NCI-H524 treated with DMSO at 0.1 percent for 48 hours (cell line): ENCODE measurements at places on chromosomes 5 and 9.

DNA sequence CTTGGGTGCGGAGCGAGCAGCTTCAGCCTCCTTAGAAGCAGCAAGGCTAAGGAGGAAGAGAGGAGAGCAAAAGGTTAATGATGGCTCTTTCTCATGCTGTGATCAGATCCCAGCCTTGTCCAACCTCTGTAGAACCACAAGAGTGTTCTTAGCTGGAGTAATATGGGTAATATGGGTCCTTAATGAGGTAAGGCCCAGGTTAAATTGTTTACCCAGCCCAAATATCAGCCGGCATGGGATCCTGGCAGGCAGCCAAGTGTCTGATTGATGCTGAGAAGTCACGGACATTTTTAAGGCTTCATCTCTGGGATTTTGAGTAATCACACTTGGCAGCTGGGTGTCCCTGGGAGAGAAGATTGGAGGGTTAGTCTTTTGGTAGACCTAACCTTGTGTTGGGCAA lies 32.3 kb downstream of the GLRA1 start:
- DNase-seq: no peak

GRCh38 chr5:157253547-157253946 lies 12.4 kb upstream of the CYFIP2 start:
- DNase-seq: no peak

DNA sequence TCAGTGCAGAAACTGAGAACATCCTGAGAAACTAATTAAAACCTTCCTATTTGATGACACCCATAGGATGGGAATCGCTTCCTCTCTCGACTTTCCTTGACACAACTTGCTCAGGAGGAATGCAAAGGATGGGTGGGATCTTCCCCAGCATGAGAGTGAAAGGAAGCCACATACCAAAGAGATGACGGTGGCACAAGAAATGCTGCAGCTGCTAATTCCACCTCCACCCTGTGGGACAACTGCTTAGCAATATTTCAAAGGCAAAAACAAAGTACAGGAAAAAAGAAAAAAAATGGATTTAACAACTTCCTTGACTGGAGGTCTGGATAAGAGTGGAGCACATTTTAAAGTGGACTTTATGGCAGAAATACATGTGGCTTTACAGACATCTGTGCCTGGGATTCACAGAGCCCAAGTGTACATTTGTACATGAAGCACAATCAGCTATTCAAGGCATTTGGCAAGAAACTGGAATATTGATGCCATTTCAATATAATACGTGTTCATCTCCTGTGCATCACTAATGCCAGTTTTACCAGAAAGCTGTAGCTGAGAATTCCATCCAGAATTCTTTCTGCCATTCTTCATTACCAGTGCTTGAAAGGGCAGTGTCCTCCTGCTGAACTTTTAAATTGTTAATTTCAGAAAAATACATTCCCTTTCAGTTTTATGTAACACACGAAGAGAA lies 359.2 kb upstream of the ACTBL2 start:
- no peak for DNase-seq

DNA sequence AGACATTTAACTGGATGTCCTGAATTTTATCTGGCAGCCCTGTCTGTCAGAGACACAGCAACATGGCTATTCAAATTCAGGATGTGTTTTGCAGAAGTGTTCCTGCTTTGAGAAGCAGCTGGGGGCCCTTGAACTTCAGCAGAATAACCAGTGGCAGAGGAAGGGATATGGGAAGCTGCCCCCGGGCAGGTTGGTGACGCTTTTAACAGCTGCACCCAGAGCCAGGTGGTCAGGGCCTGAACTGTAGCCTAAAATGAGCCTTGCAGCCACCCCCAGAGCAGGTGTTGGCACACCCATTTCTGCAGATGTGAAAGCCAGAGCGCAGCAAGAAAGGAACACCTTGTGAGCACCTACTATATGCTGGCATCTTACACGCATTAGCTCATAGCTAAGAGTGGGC lies 128.7 kb upstream of the BOD1 start:
- DNase-seq: peak; percentile 0

DNA sequence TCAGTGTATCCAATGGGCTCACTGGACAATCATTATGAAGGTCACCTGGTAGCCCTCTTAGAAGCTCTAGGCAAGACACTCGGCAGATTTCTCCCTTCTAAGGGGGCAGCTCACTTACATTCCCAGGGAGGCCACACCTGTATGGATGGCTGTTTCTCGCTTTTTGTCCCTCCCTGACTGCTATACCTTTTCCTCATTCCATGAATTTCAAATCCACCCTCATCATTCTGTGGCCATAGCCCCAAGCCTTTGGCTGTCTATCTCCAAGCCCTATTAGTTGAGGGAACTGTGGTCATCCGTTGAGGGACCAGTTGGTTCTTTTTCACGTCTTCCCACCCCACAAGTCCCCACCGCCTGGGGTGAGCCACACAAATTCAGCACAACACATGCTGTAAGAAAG lies 85.0 kb upstream of the RARS1 start:
- DNase-seq: no peak

DNA sequence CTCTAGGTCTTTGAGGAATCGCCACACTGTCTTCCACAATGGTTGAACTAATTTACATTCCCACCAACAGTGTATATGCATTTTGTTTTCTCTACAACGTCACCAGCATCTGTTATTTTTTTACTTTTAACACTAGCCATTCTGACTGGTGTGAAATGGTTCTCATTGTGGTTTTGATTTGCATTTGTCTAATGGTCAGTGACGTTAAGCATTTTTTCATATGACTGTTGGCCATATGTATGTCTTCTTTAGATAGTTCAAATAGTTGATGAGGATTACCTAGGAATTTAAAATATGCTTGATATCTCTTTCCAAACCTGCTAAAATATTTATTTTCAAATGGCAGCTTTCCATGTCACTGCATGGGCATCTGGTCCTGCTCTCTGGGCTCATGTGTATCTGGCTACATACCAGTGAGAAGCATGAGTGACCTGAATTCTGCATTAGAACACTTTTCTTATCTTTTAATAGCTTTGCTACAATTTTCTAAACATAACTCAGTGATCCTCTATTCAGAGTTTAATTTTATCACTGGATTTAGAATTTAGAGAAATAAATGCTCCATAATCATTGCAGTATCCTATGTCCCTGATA lies 95.8 kb upstream of the ADAMTS16 start:
- DNase-seq: no peak

DNA sequence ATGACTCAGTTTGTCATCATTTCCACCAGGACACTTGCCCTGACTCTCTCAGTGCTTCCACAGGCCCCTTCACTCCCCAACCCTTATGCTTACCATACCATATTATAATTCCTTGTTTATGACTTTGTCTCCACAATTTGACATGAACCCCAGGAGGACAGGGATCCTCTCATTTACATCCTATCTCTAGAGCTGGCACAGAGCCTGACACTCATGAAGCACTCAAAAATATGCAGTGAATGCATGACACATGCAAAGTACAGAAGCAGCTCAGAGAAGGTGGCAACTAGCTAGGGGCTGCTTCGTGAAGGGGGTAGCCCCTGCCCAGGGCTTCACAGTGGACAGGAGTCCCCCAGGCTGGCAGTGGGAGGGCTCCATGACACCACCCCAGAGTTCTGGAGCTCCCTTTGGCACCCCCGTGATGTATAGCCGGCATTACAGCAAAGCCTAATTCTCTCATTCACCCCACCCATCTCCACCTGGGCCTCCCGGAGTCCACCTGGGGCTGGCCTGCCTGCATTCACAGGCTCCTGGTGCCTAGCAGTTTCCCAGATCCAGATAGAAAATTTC lies 112.0 kb upstream of the SPOCK1 start:
- DNase-seq: no peak

DNA sequence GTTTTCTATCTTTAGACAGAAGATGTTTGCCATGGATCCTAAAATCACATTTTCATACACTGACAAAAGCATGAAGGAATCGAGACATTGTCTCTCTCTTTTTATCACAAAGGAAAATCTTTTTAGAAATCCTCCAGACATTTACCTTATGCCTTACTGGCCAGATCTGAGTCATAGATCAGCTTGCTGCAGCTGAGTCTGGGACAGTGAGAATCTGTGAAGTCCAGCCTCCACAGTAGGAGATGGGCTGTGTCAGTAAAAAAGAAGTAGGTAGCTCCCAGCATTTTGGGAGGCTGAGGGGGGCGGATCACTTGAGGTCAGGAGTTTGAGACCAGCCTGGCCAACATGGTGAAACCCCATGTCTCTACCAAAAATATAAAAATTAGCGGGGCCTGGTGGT lies 333.4 kb upstream of the ZNF462 start:
- no peak for DNase-seq

- DNase-seq: no peak
These were observed at the start of gene ZNF618 for GRCh38 chr9:113876151-113876992. ZNF618 (plus strand) TSS chr9:113876309; CDS start chr9:113876381, 72 bp downstream.

DNA sequence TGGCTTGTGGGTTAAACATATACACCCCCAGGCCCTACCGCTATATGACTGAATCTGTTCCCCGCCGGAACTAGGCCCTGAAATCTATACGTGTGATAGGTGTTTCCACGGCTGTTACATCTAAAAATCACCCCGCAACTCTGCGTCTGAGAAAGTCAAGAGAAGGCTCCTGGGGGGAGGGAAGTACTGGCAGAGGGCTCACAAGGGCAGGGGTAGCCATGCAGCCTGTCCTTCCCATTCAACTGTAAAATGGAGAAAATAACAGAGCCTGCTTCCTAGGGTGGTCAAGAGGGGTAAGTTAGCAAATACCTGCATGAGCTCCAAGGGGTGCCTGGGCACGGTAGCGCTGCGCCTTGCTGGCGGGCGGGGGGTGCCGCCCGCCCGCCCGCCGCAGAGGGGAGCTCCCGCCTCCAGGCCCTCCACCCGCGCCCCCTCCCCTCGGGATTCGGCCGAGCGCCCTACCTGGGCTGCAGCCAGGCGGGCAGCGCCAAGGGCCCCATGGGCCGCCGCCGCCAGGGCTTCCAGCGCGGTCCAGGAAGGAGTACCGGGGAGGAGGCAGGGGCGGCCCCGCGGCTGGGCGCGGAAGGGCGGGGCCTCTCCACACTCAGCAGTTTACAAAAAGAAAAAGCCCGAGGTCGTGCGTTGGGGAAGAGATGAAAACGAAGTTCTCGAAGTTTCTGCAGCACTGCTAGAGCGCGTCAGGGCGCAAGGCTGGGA lies at the start of gene HACD4:
Gene HACD4, minus strand, starts transcription at position 550 of the 717 bp plus-strand sequence. Its CDS starts 50 bp downstream, at position 500.
- DNase-seq: no peak
